ENCODE measurements at places on chromosomes 7 and 10. TPM values are rescaled to one million over a fixed set of nuclear protein-coding genes. Genes with fewer than 3 reads are reported as not detected.
A peak's percentile ranks its signal among the peaks of the same experiment; 100 is the strongest.

- no peaks in the 10 kb centered on the region for H3K27me3 ChIP-seq
- H3K4me3 ChIP-seq = no peak overlapping the region
- DNase-seq = no peak
These were observed 259.7 kb upstream of the MGMT start for GRCh38 chr10:129207297-129207696.

- H3K4me3 ChIP-seq = no peak overlapping the region
- H3K27ac ChIP-seq = no peak overlapping the region
- H3K4me1 ChIP-seq = no peaks in the 10 kb centered on the region
- no peaks in the 10 kb centered on the region for H3K36me3 ChIP-seq
- peaks cover 5% of the 10 kb centered on the region for H3K27me3 ChIP-seq
These were observed 18.7 kb downstream of the FRMD4A start for GRCh38 chr10:14312014-14312413.

DNA sequence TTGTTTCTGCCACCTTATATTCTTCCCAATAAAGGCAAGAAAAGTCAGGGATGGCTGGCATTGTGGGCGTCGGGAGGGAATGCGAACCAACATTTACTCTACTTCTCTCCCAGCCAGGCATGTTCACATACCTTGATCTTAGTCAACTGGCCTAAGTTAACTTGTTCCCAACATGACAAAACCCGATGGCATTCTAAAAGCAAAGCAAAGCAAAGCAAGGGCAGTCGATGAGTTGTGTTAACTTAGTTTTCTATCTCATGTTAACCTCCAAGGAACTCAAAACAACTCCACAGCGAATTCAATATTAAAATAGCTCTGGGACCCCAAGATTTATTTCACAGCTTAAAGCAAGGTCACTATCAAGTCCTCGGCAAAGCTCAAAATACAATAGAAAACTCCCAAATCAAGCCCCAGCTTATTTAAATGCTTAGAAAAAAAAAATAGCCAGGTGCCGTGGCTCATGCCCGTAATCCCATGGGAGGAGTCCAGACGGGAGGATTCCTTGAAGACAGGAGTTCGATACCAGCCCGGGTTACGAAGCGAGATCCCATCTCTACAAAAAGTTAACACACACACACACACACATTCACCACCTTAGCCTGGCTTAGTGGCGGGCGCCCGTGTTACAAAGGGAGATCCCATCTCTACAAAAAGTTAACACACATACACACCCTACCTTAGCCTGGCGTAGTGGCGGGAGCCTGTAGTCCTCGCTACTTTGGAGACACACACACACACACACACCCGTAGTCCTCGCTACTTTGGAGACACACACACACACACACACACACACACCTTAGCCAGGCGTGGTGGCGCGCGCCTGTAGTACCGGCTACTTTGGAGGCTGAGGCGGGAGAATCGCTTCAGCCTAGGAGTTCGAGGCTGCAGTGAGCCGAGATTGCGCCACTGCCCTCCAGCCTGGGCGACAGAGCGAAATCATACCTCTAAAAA lies 901 bp upstream of the CCNY start:
- DNase-seq = no peak
- H3K36me3 ChIP-seq = no peaks in the 10 kb centered on the region
- H3K27ac ChIP-seq = peak overlapping the region; percentile 78
- peaks cover 45% of the 10 kb centered on the region for H3K4me1 ChIP-seq
- peak overlapping the region; percentile 77 for H3K4me3 ChIP-seq
- H3K27me3 ChIP-seq = no peaks in the 10 kb centered on the region

MARVELD1 gene
- 0.62 TPM for total RNA-seq

DNA sequence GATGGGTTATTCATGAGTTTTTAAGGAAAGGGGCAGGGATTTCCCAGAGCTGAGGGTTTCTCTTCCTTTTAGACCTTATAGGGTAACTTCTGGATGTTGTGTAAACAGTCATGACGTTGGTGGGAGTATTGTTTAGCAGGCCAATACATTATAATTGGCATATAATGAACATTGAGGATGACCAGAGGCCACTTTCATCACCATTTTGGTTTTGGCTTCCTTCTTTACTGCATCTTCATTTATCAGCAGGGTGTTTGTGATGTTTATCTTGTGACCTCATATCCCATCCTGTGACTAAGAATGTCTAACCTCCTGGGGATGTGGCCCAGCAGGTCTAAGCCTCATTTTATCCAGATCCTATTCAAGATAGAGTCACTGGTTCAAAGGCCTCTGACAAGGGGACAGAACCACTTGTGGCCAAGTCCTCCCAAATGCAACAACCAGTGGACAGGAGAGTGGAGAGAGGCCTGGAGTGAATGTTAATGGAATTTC lies 77.3 kb upstream of the RPA3 start:
- no peaks in the 10 kb centered on the region for H3K27me3 ChIP-seq
- DNase-seq = no peak
- H3K4me1 ChIP-seq = no peaks in the 10 kb centered on the region
- H3K27ac ChIP-seq = no peak overlapping the region
- H3K4me3 ChIP-seq = no peak overlapping the region
- peaks cover 22% of the 10 kb centered on the region for H3K36me3 ChIP-seq

GRCh38 chr7:140247559-140247958 lies 70.8 kb upstream of the KDM7A start:
- no peaks in the 10 kb centered on the region for H3K27me3 ChIP-seq
- peaks cover 5% of the 10 kb centered on the region for H3K4me1 ChIP-seq
- H3K36me3 ChIP-seq = no peaks in the 10 kb centered on the region
- H3K27ac ChIP-seq = no peak overlapping the region
- H3K4me3 ChIP-seq = no peak overlapping the region
- DNase-seq = no peak

DNA sequence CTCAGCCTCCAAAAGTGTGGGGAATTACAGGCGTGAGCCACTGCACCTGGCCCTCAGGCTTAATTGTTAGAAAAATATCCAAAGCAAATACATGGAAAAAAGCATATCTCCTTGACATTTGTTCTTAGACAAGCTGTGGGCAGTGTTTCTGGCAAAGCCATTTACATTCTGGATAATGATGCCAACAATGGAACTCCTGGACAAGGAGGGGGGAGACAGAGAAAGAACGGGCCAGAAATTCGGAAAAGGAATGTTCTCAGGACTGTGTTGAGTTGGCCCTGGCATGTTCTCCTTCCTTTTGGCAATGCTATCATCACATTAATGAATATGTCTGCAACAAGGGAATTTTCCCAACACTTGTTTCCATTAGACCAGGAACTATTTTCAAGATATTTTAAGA lies 88.7 kb downstream of the UBE2H start:
- no peak for DNase-seq
- no peaks in the 10 kb centered on the region for H3K27me3 ChIP-seq
- no peaks in the 10 kb centered on the region for H3K36me3 ChIP-seq
- H3K27ac ChIP-seq = no peak overlapping the region

CAMK2G gene
- total RNA-seq = 58.8 TPM

IDE gene
- total RNA-seq = 38.1 TPM

DNA sequence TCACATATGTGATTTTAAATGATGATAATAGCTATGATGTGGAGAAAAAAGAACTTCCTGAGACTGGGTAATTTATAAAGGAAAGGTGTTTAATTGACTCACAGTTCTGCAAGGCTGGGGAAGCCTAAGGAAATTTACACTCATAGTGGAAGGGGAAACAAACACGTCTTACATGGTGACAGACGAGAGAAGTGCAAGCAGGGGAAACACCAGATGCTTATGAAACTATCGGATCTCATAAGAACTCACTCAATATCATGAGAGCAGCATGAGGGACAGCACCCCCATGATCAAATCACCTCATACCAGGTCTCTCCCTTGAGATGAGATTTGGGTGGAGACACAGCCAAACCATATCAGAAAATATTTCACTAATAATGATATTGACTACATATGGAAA lies 4.1 kb upstream of the LIPN start:
- no peak overlapping the region for H3K27ac ChIP-seq
- H3K36me3 ChIP-seq = no peaks in the 10 kb centered on the region
- no peaks in the 10 kb centered on the region for H3K27me3 ChIP-seq
- no peak for DNase-seq
- H3K4me1 ChIP-seq = no peaks in the 10 kb centered on the region

DNA sequence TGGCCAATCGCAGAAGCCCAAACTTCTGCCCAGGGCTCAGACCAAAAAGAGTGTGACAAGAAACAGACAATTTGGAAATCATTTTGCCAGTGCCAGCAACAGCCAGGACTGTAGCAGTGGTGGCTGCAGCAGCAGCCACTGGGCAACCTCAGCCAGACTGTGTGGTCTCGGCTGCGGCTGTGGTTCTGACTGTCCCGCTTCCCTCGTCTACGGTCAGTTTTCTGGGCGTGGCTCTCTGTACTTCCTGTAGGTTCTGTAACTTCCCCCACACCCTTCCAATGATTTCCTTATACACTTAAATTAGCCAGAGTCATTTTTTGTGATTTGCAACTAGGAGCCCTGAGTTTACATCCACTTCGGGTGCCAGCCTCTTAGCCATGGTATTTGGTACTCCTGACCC lies 39.9 kb downstream of the CYTH3 start:
- peaks cover 16% of the 10 kb centered on the region for H3K4me1 ChIP-seq
- H3K27ac ChIP-seq = no peak overlapping the region
- no peaks in the 10 kb centered on the region for H3K36me3 ChIP-seq
- no peak overlapping the region for H3K4me3 ChIP-seq
- H3K27me3 ChIP-seq = no peaks in the 10 kb centered on the region
- DNase-seq = no peak

- H3K4me3 ChIP-seq = no peak overlapping the region
- no peaks in the 10 kb centered on the region for H3K4me1 ChIP-seq
- H3K36me3 ChIP-seq = no peaks in the 10 kb centered on the region
- no peak for DNase-seq
- no peak overlapping the region for H3K27ac ChIP-seq
These were observed 78.3 kb downstream of the WIPF3 start for GRCh38 chr7:29884399-29885272.

GRCh38 chr7:50189371-50189770 lies 96.3 kb upstream of the ZPBP start:
- H3K27ac ChIP-seq = no peak overlapping the region
- H3K4me3 ChIP-seq = no peak overlapping the region
- DNase-seq = no peak
- H3K27me3 ChIP-seq = peaks cover 5% of the 10 kb centered on the region

- H3K27ac ChIP-seq = no peak overlapping the region
- H3K27me3 ChIP-seq = no peaks in the 10 kb centered on the region
- H3K4me3 ChIP-seq = no peak overlapping the region
- no peak for DNase-seq
- H3K36me3 ChIP-seq = no peaks in the 10 kb centered on the region
- H3K4me1 ChIP-seq = no peaks in the 10 kb centered on the region
These were observed 14.0 kb upstream of the IL6 start for GRCh38 chr7:22712999-22713398.

DNA sequence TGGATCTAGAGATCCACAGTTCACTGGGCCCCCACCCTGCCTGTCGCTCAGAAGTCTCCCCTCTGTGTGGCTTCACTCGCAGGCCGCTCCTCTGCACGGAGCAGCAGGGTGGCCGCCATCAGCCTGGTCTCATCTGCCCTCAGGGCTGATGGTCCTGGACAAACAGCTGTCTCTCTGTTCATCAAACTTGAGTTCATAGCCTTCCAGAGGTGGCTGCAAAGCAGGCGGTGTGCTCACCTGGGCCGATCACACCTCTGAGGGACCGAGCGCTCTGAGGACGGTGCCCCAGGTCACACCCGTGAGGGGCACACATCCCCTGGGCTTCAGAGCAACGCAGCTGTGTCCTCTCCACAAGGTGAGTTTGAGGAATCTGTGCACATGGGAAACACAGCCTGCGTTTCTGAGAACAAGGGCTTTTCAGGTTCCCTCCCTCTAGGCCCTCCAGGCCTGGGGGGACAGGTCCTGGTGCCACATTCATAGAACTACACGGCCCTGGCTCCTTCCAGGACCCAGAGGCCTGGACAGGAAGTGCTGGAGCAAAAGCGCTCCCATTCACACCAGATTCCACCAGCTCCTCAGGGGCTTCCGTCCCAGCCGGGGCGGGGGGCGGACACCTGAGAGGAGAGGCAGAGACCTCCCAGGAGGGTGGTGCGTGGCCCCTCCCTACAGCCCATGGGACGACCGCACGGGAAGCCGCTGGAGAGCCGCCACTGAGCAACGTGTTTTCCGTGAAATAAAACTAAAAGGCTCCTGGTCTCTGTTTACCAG lies 31.2 kb upstream of the FAM20C start:
- no peaks in the 10 kb centered on the region for H3K27me3 ChIP-seq
- no peaks in the 10 kb centered on the region for H3K4me1 ChIP-seq
- DNase-seq = no peak
- no peaks in the 10 kb centered on the region for H3K36me3 ChIP-seq

GRCh38 chr7:149685455-149685854 lies 87.9 kb downstream of the ZNF467 start:
- peaks cover 29% of the 10 kb centered on the region for H3K27me3 ChIP-seq
- DNase-seq = no peak
- no peak overlapping the region for H3K27ac ChIP-seq
- H3K4me3 ChIP-seq = no peak overlapping the region
- no peaks in the 10 kb centered on the region for H3K36me3 ChIP-seq

DNA sequence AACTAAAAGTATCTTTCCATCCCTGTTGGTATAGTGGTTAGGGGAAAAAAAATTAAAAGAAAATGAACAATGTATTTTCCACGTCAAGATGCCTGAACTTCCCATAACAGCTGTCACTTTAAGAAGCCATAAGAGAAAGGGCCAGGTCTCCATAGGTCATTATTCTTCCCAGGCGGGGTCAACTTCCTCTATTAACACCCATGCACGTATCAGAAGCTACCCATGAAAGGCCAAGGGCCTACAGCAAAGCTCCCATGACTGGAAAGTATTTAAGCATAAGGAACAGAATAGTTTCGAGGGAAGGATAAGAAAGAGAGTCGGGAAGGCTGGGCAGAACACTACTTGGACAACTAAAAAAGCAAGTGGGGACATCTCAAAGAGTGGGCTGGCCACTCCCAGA lies 40.1 kb downstream of the RBM28 start:
- no peak overlapping the region for H3K4me3 ChIP-seq
- DNase-seq = no peak
- H3K4me1 ChIP-seq = no peaks in the 10 kb centered on the region
- H3K36me3 ChIP-seq = peaks cover 33% of the 10 kb centered on the region
- H3K27me3 ChIP-seq = no peaks in the 10 kb centered on the region

DNA sequence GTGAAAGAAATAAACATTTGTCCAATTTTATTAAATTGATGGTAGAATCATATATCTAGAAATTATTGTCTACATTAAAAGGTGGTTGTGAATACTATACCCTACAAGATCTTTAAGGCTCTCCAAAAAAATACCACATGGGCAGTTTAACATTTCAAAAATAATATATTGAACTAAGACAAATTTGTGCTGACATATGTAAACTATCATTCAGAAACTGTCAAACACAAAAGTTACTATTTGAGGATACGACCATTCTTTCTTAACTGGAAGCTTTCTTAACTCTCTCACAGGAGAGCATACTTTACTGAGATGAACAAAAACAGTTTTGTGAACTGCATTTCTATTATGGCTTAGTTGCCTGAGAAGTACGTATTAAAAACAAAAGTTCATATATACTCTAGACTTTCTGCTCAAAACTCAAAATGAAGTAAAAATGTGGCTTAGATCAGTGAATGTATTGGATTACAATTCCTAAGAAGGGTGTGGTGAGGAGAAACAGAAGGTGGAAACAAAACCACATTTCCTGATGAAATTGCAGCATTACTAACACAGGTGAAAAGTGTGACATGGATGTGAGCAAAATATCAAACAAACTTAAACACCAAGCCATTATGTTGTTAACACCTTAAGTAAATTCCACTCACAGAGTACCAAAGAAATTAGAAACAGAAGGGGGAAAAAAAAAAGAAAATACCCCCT lies 138.5 kb downstream of the SEMA3A start:
- no peak overlapping the region for H3K4me3 ChIP-seq
- no peak for DNase-seq
- no peaks in the 10 kb centered on the region for H3K27me3 ChIP-seq
- no peaks in the 10 kb centered on the region for H3K36me3 ChIP-seq

AKR1C2 gene
- not detected for total RNA-seq

CYP3A4 gene
- not detected for total RNA-seq

GRCh38 chr10:72658696-72659400 lies 33.0 kb upstream of the MICU1 start:
- no peaks in the 10 kb centered on the region for H3K4me1 ChIP-seq
- H3K36me3 ChIP-seq = no peaks in the 10 kb centered on the region
- peaks cover 2% of the 10 kb centered on the region for H3K27me3 ChIP-seq
- no peak overlapping the region for H3K4me3 ChIP-seq

VWDE gene
- total RNA-seq = 0.86 TPM
